Retinal pigment epithelial cell (primary cell): ENCODE measurements at places on chromosomes 7 and 10.

GRCh38 chr10:58436071-58436470, 50.9 kb downstream of the TFAM start:
- no peak for DNase-seq

- no peak for DNase-seq
Observed at GRCh38 chr10:86965986-86966654, 2.2 kb upstream of the ADIRF start.

DNA sequence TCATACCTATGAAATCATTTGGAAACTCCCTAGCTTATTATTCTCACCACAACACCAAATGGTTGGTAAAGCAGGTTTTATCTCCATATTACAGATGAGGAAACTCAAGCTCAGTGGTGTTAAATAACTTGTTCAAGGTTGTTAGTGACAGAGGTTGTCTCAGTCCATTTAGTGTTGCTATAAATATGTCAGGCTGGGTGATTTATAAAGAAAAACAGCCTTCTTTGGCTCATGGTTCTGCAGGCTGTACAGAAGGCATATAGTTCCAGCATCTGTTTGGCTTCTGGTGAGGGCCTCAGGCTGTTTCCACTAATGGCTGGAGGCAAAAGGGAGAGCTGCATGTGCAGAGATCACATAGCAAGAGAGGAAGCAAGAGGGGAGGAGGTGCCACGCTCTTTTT, 96.6 kb downstream of the ZNF438 start:
- no peak for DNase-seq

DNA sequence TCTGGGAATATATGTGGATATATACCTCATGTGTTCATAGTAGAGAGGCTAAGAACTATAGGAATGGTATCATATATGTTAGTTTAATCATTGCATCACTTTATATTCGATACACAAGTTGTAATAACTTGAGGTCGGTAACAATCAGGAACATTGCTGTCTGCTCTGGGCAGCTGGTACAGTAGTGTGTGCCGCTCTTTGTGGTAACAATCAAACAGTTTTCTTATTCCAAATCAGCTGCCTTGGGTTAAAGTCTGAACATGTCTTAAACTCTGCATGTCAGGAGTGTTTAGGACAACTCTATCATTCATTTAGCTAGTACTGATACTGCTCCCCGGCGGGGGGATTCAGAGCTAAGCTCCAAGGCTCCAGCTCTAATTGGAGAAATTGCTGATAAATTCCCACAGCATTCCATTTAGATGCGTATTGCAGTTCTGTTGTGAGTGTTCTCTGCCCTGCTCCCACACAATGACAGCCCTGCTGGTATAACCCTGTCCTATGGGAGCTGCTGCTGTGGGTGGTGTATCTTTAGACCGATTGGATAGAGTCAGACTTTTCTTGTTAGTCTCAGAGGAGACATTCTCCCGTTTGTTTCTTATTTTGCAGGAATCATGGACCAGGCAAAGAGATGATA, 707.5 kb upstream of the FZD8 start:
- DNase-seq, result peak; percentile 98

GRCh38 chr10:110305767-110306451, 1.2 kb upstream of the SMNDC1 start:
- peak; percentile 71 for DNase-seq

GRCh38 chr7:142974626-142975025, 12.5 kb upstream of the KEL start:
- no peak for DNase-seq

GRCh38 chr7:143480501-143480900, 2.8 kb downstream of the TAS2R41 start:
- no peak for DNase-seq

DNA sequence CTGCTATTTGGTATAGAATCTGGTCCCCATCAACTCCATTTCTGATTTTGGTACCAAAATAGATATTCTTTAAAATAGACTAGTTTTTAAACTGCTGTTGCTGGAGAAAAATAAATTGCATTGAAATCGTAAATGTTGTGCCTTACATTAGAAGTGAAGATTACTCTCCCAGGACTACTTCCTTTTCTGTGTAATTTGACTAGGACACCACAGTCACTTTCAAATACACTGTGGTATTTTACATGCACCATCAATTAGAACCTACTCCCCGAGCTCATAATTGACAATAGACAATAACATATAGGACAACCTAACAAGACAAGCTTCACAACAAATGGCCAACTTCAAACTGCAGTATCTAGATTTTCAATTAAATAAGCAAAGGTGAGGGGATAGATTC, 211.5 kb downstream of the DGKB start:
- DNase-seq, result no peak

DNA sequence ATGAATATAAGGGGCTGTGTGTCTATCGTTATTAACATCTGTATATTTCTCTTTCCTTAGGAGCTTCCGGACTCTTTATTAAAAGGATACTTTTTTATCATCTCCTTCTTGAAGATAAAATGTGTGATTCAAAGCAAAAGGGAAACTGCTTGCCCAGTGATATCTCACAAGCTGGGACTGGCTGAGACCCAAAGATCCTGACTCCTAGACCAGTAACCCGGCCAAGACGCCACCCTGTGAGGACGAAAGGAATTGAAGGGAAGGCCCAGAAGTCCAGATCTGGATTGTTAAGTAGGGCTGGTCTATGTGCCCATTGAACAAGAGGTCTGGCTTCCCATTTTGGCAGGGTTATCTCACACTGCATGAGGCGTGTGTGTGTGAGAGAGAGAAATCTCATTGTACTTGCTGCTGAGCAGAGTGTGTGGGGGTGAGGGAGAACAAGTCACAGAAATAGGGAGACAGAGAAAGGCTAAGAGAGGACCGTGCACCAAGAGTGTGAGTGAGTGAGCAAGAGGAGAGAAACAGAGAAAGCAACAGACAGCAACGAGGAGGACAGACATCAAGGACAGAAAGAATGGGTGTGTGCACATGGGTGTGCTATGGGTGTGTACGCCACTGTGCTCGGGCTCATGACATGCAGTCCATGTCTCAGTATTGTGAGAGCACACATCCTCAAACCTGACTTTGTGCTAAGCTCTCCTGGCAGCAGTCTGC, 75.4 kb downstream of the PLXNA4 start:
- DNase-seq, result no peak

- no peak for DNase-seq
Observed at GRCh38 chr10:30254926-30255325, 94.2 kb downstream of the MTPAP start.

DNA sequence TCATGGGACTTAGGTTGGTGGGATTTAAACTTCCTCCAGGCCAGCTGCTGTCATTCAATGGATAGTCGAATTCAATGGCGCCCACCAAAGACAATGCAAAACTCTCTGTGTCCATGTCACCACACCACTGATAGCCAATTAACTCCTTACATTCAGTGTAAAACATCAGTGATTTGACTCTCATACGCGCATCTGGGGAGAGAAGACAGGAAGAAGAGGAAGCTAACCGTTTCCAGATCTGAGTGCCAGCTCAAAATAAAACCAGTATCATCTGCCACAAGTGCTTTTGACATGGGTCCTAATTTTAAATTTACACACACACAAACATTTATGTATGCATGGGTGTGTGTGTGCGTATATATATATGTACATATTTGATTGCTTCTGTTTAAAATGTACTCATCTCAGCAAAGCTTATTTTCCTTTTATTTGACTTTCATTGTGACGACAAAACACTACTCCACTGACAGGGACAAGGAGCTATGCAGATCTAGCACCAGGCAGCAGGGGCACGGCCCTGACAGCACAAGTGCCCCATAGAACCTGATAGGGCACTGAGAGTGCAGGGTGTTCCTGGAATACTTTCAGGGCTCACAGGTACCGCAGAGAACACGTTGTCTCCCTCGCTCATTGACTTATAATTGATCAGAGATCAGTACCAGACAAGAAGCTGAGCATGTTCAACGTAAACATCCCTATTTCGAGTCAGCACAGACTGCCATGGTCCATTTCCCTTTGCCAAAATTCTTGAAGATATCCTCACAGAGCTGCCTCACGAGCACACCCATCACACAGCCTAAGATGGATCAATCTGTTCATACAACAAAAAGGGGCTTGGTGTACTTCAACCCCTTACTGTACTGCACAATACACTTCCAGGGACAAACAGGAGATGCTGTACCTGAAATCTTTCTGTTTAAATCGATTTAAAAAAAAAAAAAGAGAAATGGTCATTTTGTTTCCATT, 176.1 kb downstream of the COBL start:
- no peak for DNase-seq

DNA sequence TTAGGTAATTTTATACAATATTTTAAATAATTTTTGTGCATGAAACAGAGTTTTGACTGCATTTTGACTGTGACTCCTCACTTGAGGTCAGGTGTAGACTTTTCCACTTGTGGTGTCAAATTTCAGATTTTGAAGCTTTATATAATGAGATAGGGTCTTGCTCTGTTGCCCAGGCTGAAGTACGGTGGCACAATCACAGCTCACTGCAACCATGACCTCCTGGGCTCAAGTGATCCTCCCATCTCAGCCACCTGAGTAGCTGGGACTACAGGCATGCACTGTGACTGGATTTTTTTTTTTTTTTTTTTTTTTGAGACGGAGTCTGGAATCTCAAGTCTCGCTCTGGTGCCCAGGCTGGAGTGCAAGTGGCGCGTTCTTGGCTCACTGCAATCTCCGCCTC, 74.9 kb downstream of the TCF7L2 start:
- no peak for DNase-seq
